ENCODE measurements at places on chromosomes 1 and 21. TPM values are rescaled to one million over a fixed set of nuclear protein-coding genes. Genes with fewer than 3 reads are reported as not detected.

DNA sequence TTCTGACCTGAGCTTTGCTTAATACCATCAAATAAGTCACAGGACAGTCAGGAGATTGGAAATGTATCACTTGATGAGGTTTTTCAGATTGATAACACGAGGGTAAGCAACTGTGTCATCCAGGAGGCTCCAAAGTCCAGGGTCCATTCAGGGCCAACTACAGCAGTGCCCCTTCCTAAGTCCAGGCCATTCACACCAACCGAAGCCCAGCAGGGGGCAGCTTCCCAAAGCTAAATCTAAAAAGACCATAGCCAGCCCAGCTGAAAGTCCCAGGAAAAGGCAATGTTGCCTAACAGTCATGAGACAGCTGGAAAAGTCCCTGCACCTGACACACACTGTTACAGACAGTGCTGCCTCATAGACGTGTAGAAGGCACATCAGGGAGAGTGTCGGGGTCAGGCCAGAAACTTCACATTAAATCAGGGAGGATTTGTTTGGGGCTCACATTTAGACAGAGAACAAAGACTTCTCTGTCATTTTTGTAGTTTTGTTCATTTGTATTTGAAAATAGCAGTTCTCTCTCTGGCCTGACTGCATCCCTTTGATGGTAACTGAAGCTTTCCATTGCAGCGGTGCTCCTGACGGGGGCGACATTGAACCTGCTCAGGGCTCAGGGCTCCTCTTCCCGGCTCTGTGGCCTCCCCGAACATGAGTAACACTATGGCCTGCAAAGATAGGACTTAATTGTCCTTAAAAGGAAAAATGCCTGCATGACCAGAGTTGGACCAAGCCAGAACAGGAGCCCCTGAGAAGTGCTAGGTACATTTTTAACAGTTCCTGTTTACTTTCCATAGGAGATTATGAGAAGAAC is 200.4 kb downstream of the NRIP1 start:
- no peak overlapping the region for H3K4me3 ChIP-seq
- H3K27me3 ChIP-seq = no peaks in the 10 kb centered on the region
- peak; percentile 80 for DNase-seq
- peaks cover 28% of the 10 kb centered on the region for H3K4me1 ChIP-seq
- H3K27ac ChIP-seq = peak overlapping the region; percentile 41

DNA sequence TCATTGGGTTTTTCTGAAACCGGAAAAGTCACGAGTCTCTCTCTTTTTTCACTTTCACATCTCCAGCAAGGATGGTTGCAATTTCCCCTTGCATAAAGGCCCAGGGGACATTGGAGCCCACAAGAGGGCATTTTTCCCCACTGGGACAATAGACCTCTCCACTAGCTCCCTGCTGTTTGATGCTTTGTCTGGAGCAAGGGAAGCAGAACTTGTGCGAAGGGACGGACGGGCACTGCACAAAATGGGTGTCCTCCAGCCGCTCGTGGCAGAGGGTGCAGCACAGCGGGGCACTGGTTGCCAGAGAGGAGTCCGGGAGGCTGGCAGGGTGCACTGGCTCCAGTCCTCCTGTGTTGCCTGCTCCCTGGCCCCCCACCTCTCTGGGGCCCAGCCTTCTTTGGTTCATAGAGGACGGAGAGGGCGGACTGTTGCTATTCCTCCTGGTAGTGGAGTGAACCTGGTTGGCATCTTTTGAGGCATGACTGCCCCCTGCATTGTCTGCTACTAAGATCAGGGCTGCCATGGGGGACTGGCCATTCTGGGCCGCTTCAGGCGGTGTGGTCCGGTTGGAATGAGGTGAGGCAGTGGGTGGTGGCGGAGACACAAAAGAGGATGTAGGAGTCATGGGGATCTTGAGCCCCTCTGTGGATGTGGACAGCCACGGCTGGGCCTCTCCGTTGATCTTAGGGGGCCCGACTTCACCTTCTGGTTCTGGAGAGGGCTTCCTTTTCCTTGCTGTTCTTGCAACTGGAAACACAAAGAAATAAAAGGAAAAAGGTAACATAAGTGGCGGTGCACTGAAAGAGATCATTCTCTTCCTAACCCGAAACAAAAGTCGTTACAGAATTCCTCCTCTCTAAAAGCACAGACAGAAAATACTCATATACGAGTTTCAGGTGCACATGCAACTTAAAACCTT is 2.6 kb downstream of the IRF2BP2 start:
- peaks cover 51% of the 10 kb centered on the region for H3K36me3 ChIP-seq
- peaks cover 27% of the 10 kb centered on the region for H3K4me1 ChIP-seq
- H3K4me3 ChIP-seq = peak overlapping the region; percentile 78
- no peaks in the 10 kb centered on the region for H3K27me3 ChIP-seq

DNA sequence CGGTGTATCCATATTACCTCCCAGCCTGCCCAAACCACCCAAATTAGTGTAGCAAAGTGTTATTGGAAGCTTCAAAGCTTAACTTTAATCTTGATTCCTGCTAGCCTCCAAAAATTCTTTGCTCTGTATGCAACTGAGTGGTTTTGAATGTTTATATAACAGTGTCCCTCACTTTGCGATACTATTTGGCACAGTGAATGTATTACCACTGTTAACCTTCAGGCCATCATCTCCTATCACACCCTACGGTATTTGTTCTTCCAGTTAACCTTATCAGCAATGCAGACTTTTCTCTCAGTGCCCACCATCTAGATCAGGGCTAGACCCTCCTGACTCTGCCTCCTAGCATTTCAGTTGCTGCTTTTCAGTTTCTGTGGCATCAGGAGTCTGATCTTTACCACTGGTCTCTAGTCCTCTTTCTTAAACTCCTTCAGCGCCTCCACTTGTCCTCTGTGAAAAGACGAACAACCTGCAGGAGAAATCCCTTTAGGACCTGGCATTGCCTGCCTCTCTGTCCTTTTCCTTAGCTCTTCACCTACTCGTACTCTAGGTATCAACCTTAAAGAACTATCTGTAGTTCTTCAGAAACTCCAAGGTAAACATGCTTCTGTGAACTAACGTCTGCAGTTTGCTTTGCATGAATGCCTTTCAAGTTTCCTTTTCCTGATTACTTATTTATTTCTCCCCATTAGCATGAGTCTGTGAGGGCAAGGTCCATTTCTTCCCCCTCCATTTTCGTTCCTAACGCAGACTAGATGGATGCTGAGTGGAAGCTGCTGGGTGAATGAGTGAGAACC is 71.7 kb downstream of the SNX7 start:
- no peak for DNase-seq
- no peaks in the 10 kb centered on the region for H3K27me3 ChIP-seq
- no peaks in the 10 kb centered on the region for H3K4me1 ChIP-seq

DNA sequence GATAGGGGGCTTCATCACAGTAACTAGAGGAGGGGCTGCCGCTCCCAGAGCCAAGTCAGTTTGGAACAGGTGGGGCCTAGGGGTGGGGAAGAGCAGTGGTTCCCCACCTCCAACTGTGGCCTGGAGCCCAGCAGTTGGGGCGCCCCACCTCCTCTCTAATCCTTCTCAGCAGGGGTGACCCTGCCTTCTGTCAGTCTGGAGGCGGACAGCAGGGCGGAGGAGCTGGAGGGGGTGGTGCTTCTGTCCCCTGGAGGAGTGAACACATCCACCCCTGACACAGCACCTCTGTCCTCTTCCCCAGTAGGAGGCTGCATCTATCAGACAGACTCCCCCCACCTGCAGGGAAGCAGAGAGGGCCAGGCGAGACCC is 73.8 kb downstream of the MRPL37 start:
- H3K27me3 ChIP-seq = no peaks in the 10 kb centered on the region
- H3K36me3 ChIP-seq = no peaks in the 10 kb centered on the region
- H3K4me1 ChIP-seq = no peaks in the 10 kb centered on the region
- H3K4me3 ChIP-seq = no peak overlapping the region

GRCh38 chr1:89887713-89888112 is 66.9 kb downstream of the LRRC8D start:
- peaks cover 53% of the 10 kb centered on the region for H3K4me1 ChIP-seq
- DNase-seq = no peak
- H3K27me3 ChIP-seq = no peaks in the 10 kb centered on the region
- H3K27ac ChIP-seq = no peak overlapping the region
- no peaks in the 10 kb centered on the region for H3K36me3 ChIP-seq

The POU2F1 gene
- total RNA-seq = 17.9 TPM

The UBXN10 gene
- not detected for total RNA-seq

- H3K27me3 ChIP-seq = peaks cover 70% of the 10 kb centered on the region
- no peaks in the 10 kb centered on the region for H3K4me1 ChIP-seq
- H3K4me3 ChIP-seq = no peak overlapping the region
- DNase-seq = no peak
- no peak overlapping the region for H3K27ac ChIP-seq
- no peaks in the 10 kb centered on the region for H3K36me3 ChIP-seq
Observed at GRCh38 chr21:33059380-33059841, 10.5 kb upstream of the OLIG1 start.

The LAPTM5 gene
- not detected for total RNA-seq

- H3K27ac ChIP-seq = peak overlapping the region; percentile 94
- peaks cover 12% of the 10 kb centered on the region for H3K36me3 ChIP-seq
- peak overlapping the region; percentile 73 for H3K4me3 ChIP-seq
- peaks cover 54% of the 10 kb centered on the region for H3K4me1 ChIP-seq
Observed at GRCh38 chr1:153533689-153534201, 2.0 kb downstream of the S100A6 start.

- DNase-seq = no peak
- H3K4me1 ChIP-seq = no peaks in the 10 kb centered on the region
- peaks cover 27% of the 10 kb centered on the region for H3K27me3 ChIP-seq
- H3K36me3 ChIP-seq = no peaks in the 10 kb centered on the region
- no peak overlapping the region for H3K4me3 ChIP-seq
Observed at GRCh38 chr1:205059660-205060059, 16.6 kb downstream of the CNTN2 start.

DNA sequence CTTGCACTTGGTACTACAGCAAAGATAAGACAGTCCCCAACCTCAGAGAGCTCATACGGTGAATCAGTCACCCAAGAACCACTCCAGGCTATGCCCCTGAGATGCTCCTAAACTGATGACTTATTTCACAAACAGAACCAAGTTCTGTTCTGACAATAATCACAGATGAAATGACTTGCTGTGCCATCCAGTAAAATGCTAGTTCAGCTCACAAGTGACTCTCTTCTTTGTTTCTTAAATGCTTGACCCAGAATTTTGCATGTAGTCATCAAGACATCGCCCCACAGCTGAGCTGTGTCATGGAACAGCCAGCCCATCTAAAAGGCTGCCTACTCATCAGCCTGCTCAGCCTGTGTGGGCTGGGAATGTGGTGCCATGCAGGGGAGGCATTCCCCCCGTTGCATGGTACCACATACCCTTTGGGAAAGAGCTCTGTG is 6.1 kb upstream of the SLC19A2 start:
- H3K36me3 ChIP-seq = no peaks in the 10 kb centered on the region
- DNase-seq = no peak
- no peak overlapping the region for H3K27ac ChIP-seq
- H3K4me1 ChIP-seq = peaks cover 16% of the 10 kb centered on the region

GRCh38 chr1:206703661-206704060 is 19.0 kb downstream of the MAPKAPK2 start:
- H3K27me3 ChIP-seq = no peaks in the 10 kb centered on the region
- H3K4me1 ChIP-seq = peaks cover 9% of the 10 kb centered on the region
- DNase-seq = no peak
- H3K36me3 ChIP-seq = no peaks in the 10 kb centered on the region
